ENCODE measurements at places on chromosomes 3 and 15.

DNA sequence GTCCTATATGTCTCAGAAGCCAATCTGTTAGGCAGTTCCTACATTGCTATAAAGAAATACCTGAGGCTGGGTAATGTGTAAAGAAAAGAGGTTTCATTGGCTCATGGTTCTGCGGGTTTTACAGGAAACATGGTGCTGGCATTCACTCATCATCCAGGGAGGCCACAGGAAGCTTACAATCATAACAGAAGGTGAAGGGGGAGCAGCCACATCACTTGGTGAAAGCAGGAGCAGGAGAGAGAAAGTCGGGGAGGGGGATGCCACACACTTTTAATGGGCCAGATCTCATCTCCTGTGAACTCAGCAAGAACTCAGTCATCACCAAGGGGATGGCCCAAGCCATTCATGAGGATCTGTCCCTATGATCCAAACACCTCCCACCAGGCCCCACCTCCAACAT is 9.1 kb downstream of the SLC49A4 start:
- DNase-seq = no peak

DNA sequence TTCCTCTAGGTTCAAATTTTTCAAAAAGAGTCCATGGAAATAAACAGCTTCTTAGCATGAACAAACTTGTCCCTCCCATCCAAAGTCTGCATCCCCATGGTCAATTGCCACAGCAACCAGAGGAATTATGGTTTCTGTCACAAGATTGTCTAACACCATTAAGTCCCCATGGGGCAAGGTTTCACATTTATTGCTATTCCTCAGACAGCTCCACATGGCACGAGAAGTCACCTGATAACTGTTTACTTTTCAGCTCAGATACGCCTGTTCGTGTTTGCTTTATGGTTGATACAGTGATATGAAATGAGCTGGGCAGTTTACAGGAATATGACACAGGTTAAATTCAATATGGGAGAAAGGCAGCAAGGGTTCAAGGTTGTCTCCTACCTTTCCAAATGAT is 37.9 kb upstream of the MUC13 start:
- no peak for DNase-seq

- DNase-seq = no peak
These were observed 186.6 kb upstream of the FEZF2 start for GRCh38 chr3:62559831-62560445.

GRCh38 chr15:63909819-63910437 is 76.2 kb upstream of the HERC1 start:
- DNase-seq = no peak

DNA sequence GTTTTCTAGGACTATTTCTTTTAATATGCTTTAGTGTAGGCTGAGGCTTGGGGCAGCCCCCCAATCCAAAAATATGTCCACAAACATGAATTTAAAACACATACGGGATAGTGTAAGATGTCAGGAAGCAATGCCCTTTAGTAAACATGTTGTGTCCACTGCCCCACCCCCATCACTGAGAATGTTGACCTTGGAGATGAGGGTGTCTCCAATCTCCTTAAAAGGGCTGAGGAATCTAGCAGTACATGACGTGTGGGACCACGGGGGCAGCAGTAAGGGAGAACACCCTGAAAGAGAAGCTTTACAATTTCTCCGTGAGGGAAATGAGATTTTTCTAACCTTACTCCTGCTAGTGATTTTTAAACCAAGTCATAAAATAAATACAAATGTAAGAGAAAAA is 84.7 kb downstream of the SQOR start:
- DNase-seq = no peak

GRCh38 chr3:65850261-65850660 is 188.5 kb downstream of the MAGI1 start:
- DNase-seq = no peak

GRCh38 chr3:124839896-124840295 is 47.3 kb downstream of the ITGB5 start:
- DNase-seq = no peak

GRCh38 chr15:65629548-65629947 is 7.8 kb downstream of the SLC24A1 start:
- DNase-seq = no peak

- no peak for DNase-seq
These were observed 58.4 kb downstream of the NOX5 start for GRCh38 chr15:69072906-69073305.

GRCh38 chr15:52858782-52859176 is 68.6 kb upstream of the ONECUT1 start:
- DNase-seq = no peak

GRCh38 chr3:48899273-48899672 is 591 bp upstream of the SLC25A20 start:
- DNase-seq = no peak

DNA sequence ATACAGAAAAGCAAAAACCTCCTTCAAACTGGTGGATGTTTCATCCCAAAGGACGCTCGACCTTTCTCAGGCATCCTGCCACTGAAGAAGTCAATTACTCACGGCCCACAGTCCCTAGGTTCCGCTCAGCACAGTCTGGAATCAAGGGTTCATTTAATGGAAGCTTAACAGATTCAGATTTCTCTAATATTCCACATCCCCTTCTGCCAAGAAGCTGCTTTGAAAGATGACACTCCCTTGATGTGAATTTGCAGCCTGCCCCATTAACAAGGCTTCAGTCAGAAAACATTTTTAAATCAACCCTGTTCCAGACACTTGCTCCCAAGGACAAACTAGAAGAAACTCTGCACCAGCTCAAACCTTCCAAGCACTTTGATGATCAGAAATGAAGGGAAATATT is 81.2 kb downstream of the LIPC start:
- DNase-seq = no peak

- DNase-seq = peak; percentile 60
These were observed 46.6 kb upstream of the ATP2B2 start for GRCh38 chr3:10551821-10552630.

DNA sequence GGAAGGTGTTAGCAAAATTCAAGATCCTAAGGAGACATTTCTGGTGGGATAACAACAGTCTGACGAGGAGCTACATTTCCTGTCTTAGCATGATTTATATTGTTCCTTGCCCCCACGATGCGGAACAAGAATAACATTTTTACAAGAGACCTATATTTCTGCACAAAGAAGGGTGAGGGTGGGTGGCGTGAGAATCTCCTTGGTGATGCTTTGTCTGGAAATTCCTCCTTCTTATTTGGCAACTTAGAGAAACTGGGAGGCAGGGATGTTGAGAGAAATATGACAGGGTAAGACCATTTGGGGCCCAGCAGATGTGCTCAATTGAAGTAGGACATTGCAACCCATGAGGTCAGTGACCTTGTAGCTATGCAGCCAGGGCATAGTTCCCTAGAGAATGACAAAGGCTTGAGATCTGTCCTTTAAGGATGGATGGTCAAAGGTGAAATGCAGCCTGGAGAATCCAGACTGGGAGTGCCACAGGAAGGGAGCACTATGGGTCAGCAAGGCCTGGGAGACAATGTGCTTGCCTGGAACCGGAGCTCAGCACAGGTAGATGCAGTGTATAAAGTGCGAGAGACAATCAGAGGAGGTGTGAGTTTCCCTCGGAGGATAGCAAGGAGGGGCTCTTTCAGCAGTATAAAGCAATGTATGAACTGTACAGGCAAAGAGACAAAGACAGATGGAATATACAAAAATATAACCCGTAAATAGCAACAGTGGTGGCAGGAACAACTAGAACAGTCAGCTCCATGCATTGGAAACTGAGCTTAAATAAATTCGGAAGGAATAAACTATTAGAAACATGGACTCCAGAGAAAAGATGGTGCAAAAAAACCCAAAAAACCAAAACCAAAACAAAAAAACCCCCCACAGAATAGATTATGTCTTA is 317.6 kb upstream of the TBL1XR1 start:
- DNase-seq = no peak

DNA sequence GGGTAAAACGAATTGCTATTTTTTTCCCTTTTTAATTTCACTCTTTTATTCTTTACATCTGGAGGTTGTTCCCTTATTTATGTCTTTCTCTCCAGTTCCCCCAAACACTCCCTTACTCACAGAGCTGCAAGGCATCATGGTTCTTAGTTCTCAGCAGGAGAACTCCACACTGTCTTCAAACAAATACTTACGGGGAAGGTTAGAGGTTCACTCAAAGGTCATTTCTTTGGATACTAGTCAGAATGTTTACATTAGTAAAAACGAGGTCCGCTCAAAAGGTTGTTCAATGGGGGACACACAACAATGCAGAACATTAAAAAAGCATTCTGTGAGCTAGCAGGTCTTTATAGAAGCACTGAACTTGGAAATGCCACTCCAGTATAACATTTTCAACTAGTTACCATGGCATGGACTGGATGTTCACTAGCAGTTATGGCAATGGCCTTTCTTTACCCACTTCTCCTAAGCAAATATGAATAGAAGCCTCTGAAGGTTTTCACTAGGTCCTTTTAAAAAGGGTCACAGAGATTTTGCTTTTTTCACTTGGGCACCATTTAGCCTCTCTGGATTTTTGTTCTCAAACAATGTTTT is 201.7 kb downstream of the MEIS2 start:
- no peak for DNase-seq

- DNase-seq = no peak
These were observed 319.6 kb upstream of the TBC1D5 start for GRCh38 chr3:18061737-18062656.

- no peak for DNase-seq
These were observed 20.1 kb downstream of the LRRC2 start for GRCh38 chr3:46545818-46546630.

GRCh38 chr15:95196176-95196915 is 965.0 kb downstream of the MCTP2 start:
- DNase-seq = no peak

DNA sequence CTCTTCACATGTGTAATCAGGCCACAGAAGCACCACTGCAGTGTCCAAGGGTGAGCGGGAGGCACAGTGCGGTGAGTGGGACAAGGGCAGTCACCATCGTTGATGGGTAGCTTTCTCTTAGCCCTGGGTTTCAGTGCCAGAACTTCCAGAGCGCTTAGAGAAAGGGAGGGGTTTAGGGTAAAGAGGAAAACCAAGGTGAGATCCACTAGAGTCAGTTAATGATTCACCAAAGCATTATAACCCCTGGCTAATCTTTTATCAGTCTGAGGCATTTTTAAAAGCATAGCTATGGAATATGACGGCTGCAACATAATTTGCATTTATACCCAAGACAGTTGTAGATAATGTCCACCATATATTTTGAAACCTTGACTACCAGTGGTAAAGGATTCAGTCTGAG is 94.8 kb downstream of the SHQ1 start:
- no peak for DNase-seq

DNA sequence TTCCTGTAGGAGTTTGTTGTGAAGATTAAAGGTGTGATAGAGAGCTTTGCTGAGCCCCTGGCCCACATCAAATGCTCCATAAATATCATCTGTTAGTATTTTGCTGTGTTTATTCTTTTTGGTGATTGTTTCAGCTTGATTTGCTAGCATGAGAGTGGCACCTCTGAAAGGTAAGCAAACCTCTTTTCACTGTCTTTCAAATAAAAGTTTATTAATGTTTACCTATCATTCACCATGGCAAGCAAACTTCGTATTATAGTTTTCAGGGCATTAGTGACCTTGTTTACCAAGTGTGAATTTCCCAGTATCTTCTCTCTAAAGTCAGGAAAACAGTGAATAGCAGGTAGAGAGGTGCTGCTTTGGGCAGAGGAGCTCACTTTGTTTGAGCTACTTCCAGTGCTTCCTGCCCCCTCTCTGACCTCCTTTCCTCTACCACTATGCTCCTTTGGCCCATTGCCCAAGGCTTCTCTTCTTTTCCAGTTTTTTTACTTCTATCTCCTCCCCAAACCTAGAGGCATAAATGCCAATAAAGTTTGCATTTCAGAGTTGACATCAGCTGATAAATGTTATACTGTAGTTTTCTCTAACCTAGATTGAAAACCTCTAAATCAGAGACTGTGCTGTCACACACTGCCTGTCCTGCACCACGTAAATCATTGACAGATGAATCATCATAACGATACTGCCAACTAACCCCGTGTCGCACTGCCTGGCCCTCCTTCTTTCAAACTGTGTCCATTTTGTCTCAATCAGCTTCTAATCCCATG is 569.0 kb downstream of the TUSC7 start:
- no peak for DNase-seq

DNA sequence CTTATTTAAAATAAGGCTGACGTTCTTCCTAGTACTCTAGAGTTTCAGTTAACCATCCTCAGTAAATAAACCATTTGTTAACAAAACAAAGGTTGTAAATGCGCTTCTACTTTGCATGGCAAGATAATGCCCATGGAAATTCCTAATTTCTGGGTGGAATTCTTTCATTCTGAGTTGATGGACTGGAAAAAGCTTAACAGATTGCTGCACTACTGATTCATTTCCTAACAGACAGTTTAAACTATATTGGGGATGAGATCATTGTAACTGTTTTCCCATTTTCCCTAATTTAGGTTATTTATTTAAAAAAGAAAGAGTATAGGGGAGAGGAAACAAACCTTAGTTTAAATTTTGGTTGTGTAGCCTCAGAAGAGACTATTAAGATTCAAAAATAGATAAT is 342.2 kb downstream of the NLGN1 start:
- no peak for DNase-seq

DNA sequence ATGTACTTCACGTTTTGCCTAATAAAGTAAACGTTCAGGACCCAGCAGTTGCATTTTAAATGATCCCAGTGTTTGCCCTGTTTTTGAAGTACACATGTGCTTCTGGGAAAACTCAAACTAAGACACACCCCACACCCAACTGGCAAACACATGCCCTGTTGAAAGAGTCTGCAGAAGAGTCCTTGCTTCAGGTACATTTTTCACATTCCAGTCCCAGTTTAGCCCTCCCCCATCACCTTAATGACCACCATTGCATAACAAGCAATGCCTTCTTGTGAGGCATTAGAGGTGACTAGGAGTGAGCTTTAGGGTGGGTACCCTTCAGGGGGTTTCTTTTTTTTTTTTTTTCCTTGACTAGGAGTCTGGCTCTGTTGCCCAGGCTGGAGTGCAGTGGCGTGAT is 322.3 kb downstream of the CNTN4 start:
- DNase-seq = no peak

- DNase-seq = peak; percentile 32
These were observed 18.0 kb downstream of the ZNF148 start for GRCh38 chr3:125357032-125357658.

GRCh38 chr3:8457039-8457438 is 44.6 kb upstream of the LMCD1 start:
- no peak for DNase-seq

DNA sequence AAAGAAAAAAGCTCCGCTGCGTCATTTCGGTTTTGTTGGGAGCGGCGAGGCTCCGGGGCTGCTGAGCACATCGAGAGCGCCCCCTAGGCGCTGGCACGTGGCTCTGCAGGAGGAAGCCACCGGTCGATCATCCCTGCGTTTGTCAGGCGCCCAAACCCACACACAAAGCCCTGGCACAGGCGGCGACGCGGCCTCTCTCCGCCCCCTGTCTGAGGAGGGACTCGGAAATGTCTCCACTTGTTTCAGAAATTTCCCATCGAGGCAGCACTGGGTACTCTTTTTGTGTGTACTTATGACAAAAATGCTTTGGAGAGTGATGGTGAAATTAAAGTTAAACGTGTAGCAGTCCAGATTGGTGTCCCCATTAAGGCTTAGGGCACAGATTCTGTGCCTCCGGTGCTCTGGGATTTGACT is 407.3 kb upstream of the ONECUT1 start:
- DNase-seq = no peak

GRCh38 chr3:119600732-119601131 is 3.0 kb downstream of the PLA1A start:
- no peak for DNase-seq

GRCh38 chr3:30286811-30287210 is 319.6 kb upstream of the TGFBR2 start:
- DNase-seq = no peak

All from stimulated activated CD8-positive, alpha-beta memory T cell treated with anti-CD3 and anti-CD28 coated beads, Interleukin-2, amount 100 ng/mL, for 1 hour (primary cell).